ENCODE measurements at places on chromosomes 3 and 15. TPM values are rescaled to one million over a fixed set of nuclear protein-coding genes. Genes with fewer than 3 reads are reported as not detected.
A peak's percentile ranks its signal among the peaks of the same experiment; 100 is the strongest.

The VILL gene
- 3.9 TPM for total RNA-seq

GRCh38 chr3:156727519-156728205, 53.3 kb downstream of the TIPARP start:
- DNase-seq: no peak

GRCh38 chr3:72753495-72753894, 94.8 kb downstream of the SHQ1 start:
- no peak for DNase-seq

The MUC4 gene
- not detected for total RNA-seq

- DNase-seq: no peak
These were observed 56.9 kb downstream of the TIGIT start for GRCh38 chr3:114350690-114351089.

The CCDC39 gene
- not detected for total RNA-seq

DNA sequence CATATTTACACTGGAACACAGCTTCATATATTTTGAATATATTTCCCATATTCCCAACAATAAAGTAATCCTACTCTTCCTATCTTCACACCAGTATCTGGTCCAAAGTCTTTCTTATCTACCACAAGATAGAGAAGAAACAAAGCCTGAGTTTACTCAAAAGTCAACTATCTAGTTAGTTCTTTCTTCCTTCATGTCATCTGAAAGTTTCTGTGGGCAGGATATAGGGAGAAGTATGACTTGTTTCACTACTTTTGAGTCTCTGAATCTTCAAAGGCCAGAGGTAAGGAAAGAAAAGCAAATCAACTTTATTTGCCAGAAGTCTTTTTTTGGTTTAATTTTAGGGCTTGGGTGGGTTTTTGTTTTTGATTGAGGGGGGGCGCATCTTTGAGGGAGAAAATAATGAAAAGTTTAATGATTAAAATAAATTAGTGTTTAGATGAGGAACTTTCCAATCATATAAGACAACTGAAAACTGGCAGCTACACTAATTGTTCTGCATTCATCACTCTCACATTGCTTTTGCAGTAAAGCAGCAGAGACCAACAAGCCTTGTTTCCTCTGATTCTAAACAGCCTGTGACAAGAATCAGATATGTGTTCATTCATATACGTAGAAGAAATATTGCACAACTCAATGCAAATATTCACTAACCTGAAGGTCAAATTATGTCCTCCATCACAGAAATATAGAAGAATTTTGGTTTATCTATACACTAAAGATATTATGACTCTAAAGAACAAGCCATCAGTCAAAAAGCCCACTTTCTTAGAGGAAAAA, 421.4 kb downstream of the SHQ1 start:
- no peak for DNase-seq

The ASB14 gene
- total RNA-seq: not detected

DNA sequence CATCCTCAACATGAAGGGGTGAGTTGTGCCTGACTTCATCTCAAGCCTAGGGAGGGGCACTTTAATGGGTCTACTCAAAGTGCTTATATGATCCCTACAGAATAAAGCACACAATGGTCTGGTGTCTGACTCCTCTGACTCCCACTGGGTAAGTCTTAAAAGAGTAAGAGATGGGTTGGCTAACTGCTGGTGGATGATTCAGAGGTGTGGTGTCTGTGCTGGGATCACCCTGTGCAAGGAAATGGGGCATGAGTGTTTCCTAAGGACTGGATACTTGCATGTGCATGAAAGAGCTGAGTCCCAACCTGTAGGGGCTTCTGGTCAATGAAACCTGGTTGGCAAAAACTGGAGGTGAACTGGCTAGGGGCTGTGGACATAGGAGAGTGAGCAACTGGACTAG, 158.8 kb downstream of the IL20RB start:
- DNase-seq: no peak

The ZNF80 gene
- 0.15 TPM for total RNA-seq

GRCh38 chr3:62113092-62113491, 260.3 kb downstream of the FEZF2 start:
- DNase-seq: no peak

DNA sequence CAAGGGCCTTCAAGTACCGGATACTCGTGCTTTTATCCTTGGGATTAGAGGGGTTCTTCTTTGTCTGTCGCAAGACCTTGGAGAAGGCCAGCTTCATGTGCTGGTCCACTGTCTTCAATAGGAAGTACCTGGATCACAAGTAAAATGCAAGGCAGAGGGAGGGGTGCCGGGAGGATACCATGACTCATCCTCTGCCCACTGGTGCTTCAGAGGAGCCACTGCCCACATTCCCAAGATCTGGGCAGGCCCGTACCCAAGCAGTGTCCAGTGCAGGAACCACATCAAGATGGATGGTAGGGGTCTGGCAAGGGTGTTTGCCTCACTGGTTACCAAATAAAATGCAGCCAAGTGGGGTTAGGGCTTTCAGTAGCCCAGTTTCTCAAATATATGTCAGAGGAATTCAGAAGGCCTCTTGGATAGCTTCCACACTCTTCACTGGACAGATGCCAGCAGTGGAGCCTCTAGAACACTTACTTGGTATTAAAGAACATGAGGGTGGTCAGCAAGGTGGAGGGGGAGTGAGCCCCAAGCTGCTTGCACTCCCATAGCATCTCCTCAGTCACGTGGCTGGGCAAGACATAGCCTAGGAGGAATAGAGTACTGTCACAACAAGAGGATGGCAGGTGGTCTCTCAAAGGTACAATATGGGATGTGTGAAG, 3.6 kb upstream of the IMPDH2 start:
- DNase-seq: no peak

DNA sequence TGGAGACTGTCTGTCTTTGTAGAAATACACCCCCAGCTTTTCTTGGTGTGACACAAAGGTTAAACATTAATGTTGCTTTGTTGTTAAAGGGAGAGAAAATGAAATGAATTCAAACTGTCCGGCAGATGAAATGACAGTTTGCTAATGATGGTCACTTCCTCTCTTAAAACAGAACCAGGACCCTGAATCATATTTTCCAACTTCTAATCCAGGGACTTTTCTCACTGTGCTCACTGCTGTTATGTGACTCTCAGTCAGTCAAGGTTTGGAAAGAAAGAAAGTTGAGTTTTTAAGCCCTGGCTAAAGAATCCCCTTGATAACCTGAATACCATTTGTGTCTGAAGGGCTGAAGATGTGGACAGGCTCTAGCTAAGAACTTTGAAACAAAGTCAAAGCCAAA, 215.8 kb downstream of the AGBL1 start:
- no peak for DNase-seq

DNA sequence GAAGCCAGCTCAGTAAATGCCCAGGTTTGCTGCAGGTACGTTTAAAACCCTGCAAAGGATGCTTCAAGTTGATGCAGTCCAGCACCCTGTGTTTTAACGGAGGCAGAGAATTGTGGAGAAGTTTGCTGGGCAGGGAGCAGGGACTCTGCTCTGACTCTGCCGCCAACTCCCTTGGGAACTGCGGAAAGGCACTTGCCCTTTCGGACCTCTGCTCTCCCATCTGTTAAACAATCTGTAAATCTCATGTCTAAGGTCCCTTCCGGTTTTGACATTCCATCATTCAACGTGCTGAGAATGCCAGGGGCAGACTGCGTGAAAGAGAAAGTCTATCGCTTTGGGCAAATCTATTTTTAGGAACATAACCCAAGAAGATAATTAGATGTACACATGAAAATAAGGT, 184.5 kb downstream of the OPA1 start:
- no peak for DNase-seq

GRCh38 chr15:85831415-85832113, 36.8 kb upstream of the KLHL25 start:
- DNase-seq: peak; percentile 84

DNA sequence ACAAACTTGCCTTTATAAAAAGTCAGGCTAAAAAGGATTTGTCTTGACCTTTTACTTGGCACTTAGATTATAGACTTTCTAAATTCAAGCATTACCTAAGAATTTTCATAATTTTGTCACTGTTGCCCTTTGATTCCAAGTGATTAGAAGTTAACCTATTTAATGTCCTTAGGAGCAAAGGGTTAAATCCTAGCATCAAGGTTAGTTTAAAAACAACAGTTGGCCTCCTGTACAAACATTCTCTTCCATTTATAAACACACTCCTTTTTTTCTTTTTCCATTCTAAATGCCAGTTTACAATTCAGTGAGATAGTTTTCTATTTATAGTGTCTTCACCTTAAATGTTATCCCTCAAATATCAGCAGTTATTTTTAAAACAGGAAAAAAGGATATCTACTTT, 18.4 kb upstream of the SPPL2A start:
- DNase-seq: no peak

- peak; percentile 73 for DNase-seq
These were observed 644 bp upstream of the NGLY1 start for GRCh38 chr3:25783661-25784512.

- no peak for DNase-seq
These were observed 96.3 kb downstream of the STT3B start for GRCh38 chr3:31629054-31629453.

- DNase-seq: no peak
These were observed 32.2 kb upstream of the TM2D3 start for GRCh38 chr15:101684384-101684783.

- no peak for DNase-seq
These were observed 22.8 kb upstream of the TM2D3 start for GRCh38 chr15:101675015-101675414.

DNA sequence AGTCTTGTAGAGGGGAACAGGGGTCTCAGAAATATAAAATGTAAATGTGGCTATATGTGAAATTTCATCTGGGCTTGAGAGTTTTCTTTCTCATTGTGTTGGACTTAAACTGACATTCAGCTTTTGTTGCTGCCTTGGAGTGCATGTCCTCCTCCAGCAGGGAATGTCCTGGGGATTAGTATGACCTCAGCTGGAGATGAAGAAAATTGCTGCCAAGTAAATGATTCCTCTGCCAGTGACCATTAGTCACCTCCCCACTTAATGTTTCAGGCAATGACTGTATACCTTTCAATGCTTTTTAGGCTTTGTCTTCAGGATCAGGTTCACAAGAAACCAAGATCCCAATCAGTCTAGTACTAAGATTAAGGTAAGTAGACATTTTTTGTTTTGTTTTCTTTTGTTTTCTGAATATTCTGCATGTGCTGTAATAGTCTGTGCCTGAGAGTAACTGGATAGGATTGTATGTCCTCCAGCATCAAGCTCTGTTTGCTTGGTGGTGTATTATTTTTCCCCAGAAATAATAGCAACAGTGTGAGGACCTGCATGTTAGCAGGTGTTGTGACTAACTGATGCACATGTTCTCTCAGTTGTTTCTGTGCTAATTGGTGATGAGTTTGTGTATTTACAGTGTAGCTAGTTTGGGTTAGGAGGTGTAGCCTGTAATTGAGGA, 18.1 kb upstream of the SLC22A13 start:
- DNase-seq: no peak

The SCAANT1 gene
- total RNA-seq: not detected

The CCR8 gene
- not detected for total RNA-seq

- DNase-seq: no peak
These were observed 251.1 kb downstream of the ULK4 start for GRCh38 chr3:41710646-41711388.

Data from aorta (tissue), 5 donors.